HT1080 (cell line): ENCODE measurements at places on chromosomes 1 and 21.

- no peak for DNase-seq
These were observed 60.9 kb downstream of the SIPA1L2 start for GRCh38 chr1:232568906-232569553.

DNA sequence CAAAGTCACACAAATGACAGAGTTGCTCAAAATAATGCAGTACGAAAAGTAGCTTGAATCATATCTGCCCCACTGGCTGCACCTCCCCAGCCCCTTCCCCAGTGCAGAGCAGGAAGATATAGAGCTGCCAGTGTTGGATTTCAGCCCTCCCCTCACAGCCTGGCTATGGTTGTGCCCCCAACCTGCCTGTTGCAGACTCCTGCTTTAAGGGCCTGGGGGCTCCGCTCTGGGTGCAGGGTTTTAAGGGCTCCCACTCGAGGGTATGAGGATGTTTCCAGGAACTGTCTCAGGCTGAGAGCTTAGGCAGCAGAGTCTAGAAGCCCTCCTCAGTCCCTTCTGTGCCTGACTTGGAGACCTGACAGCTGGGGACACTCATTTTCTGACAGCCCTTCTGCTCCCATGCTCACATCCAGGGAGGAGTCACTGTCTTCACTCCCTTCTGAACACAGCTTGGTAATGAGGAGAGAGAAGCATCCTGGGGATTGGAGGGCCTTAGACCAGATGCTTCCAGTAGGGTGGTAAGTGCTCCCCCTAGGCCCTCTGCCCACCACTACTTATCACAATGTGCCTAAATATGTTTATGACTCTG, 4.6 kb downstream of the S100A9 start:
- DNase-seq = no peak

GRCh38 chr1:201670517-201670916, 131.6 kb downstream of the NAV1 start:
- DNase-seq = no peak

DNA sequence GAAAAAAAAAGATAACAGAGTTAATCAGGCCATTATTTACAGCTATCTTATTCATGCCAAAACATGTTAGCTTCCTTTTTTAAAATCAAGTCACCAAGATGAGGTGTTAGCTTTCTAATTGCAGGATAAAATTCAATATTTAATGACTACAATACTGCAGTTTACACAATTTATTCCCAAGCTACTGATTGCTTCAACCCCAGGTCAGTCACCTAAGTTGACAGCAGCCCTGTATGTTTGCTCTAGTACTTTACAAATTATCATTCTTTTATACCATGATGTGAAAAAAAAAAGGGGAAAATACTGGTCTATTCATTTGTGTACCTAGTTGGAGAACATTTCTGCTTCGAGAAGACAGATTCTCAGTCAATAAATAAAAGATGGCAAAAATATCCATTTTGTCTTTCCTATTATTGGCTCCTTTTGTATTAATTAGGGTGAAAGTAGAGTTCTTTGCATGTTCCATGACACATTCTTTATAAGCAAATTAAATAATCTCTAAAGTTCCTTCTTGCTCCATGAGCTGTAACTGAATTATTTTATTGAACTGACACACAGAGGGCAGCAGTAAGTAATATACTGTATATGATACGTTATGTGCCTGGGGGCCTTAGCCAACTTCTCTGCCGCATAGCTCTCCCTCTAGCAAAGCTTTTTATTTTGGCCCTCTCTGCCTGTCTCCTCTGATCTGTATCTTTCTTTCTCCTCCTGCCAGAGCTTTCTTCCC, 48.0 kb downstream of the DIPK1A start:
- DNase-seq = no peak

DNA sequence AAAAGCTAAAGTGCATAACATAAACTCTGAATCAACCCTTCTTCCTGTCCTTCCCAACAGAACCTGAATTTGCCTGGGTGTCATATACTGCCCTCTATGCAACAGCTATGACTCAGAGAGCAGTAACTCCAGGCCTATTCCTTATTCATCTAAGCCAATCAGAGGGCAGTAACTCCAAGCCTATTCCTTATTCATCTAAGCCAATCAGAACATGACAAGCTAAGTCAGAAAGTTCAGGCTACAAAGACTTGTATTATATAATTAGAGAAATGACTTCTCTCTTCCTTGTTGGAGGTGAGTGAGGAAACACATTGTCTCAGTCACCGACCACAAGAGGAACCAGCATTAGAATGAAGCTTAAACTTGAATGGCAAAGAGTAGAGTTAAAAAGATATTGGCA, 26.2 kb upstream of the TADA1 start:
- peak; percentile 84 for DNase-seq

DNA sequence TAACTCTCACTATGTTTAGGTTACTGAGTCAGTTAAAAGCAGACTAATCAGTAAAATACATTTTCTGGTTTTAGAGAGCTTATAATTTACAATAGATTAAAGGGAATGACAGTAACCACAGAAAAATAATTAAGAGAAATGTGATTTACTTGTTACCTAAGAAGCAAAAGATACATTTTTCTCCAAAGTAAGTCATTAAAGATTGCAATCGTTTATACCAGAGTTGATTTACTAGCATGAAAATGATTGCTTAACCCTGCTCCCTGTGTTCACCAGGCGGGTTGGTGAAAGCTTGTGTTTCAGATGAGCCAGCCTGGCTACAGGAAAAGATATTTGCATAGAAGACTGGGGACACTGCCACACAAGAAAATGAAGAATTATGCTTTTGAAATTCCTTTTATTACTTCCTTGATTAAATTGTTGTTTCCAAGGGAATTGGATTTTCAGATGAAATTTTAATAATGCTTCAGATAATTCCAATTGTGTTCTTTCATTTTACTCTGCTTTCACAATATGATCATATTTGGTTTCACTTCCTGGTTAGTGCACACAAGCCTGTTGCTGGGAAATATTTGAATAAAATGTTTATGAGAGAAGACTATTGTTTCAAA, 27.9 kb downstream of the LRRC8B start:
- DNase-seq = no peak

GRCh38 chr21:42830456-42831455, 48.6 kb downstream of the WDR4 start:
- DNase-seq = no peak

DNA sequence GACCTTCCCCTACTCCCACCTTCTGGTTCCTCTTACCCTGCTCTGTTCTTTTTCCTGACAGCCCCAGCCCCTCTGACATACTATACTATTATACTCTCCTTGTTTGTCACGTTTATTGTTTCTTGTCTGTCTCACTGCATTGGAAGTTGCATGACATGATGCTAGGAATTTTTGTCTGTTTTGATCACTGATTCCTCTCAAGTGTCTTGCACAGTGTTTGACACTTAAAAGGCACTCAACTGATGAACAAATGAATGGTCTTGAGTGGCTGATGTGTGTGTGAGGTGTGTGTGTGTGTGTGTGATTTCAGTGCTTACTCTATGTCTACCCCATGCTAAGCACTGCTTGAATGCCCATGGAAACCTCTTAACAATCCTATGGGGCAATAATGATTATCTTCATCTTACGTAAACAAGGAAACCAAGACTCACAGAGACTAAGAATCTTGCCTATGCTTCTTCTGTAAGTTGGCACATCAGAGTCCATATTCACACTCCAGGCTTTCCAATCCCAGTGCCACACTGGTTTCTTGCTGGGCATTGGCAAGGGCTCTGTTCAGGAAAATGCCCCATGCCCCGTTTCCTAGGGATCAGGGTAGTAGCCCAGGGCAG, 59.7 kb downstream of the ATP1A1 start:
- DNase-seq = no peak

DNA sequence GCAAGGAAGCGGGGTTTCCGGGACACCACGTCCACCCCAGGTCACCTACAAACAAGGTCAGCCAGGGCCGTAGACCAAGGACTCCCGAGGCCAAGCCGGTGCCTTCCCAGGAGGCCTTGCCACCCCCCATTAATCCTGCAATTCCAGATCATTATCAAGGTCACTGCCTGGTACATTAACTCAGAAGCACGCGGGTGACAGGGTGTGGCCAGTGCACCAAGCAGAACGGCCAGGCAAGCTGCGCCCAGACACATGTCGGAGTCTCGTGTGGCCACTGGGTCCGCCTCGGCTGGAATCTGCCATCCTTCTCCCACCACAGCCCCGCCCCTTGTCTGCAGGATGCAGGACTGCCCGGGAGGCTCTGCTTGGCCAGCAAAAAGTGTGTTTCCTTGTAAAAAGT, 144.7 kb downstream of the PRDM16 start:
- no peak for DNase-seq

- no peak for DNase-seq
These were observed 22.6 kb downstream of the FOXD2 start for GRCh38 chr1:47460456-47460855.

DNA sequence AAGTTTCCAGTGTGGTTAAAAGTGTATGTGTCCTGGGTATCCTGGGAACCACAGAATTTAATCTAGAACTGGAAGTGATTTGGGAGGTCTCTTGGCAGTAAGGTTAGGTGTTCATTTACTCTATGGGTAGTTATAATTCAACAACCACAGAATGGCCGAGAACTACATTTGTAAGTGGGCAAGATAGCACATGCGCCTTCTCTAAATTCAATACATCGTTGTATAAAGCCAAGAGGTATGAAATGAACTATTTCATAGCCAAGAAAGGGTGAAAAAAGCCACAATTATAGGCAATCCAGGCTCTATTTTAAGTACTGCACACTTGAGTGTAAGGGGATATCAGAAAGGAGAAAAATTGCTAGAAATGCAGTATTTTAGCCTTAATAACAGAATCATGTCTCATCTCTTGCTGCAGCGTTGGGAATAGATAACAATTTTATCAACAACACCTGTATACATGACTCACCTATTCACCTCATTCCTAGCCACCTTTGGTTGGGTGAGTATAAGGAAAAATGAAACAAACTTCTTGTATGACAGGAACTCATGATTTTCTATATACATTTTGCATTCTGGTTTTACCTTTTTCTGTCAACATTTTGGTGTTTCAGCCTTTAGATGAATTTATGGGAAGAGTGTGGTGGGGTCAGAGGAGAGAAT, 4.5 kb downstream of the SDCCAG8 start:
- no peak for DNase-seq

- DNase-seq = no peak
These were observed 334.8 kb downstream of the RPS6KC1 start for GRCh38 chr1:213385806-213386324.

DNA sequence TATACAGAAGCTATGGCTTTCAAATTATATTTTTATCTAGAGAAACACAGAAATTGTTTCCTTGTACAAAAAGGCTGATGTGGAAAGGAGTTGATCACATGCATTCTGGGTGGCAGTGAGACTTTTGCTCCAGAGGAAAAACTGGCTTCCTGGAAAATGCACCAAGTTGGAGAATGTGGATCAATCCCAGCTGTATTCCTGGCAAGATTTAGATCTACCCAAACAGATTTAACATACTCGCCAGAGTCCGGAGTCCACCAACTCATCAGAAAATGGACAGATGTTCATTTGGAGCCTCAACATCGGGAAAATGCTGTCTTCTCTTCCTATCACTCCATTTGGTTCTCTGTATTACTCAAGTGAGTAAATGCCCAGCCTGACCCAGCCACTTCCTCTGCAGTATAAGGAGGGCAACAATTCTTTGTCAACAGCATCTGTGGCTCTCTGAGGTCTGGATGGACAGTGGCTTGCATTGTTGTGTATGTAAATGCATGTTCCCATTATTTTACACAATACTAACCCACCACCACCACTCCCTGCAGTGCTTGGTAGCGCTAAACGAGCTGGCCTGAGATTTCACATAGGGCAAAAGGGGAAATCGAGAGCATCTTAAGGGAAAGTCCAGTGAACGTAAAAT, 226.2 kb upstream of the IRF2BP2 start:
- DNase-seq = no peak

GRCh38 chr1:21763694-21764419, 19.1 kb downstream of the USP48 start:
- no peak for DNase-seq

GRCh38 chr1:155967341-155968050, 10.9 kb downstream of the ARHGEF2 start:
- no peak for DNase-seq

DNA sequence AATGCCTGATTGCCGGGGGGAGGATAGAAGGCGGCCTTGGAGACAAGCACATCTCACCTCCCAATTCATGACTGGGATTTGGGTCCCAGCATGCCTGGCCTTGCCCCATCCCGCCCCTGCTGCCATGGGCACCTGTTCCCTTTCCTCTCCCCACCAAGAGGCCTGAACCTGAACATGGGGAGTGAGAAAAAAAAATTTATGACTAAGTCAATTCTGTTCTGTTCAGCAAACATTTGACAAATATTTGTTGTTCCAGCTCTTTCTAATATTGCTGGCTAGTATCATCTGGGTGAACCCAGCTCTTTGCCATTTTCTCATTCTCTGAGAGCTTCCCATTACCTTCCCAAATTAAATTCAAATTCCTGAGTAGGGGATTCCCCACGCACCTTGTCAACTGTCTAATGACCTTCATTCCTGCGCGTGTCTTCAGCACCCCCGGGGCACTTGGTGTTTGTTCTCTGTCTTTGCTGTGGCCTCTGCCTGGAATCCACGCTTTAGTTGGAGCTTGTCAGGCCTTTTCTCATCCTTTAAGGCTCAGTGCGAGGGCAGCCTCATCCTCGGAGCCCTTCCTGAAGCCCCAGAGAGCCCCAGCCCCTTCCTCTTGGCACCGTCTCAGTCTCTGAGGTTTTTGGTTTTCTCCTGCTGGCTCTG, 42.8 kb downstream of the ARHGEF10L start:
- no peak for DNase-seq

- DNase-seq = no peak
These were observed 13.7 kb downstream of the RHEX start for GRCh38 chr1:206066479-206067171.

- no peak for DNase-seq
These were observed 22.4 kb upstream of the POU3F1 start for GRCh38 chr1:38068980-38069340.

DNA sequence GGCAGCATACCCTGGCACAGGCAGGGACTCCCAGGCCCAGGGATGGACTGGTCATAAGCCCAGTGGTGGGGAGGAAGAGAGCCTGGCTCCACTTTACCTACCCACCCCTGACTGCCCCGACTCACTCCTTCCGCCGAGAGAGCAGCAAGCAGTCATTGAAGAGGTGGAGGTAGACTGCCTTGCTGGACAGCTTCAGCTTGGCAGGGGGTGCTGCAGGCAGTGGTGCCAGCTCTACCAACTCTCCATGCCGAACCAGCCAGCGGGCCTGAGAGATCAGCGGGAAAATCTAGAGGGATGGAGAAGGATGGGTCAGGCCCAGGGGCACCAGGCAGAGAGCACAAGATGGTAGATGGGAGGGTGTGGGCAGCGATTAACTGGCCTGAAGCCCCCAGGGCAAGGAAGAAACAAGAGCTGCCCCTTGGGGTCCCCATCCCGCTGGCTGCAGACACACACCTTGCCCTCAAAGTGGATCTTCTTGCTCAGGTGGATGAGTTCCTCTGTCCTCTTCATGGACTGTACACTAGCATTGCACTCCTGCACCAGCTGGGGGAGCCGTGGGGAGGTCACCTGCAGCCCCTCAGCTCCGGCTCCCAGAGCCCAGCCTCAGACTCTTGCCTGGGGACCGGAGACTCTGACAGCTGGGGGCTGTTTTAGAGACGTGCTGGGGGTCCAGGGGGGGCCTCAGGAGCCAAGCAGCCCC, 7.7 kb downstream of the ARHGEF19 start:
- DNase-seq = no peak
